ENCODE measurements at places on chromosomes 6 and 20.

DNA sequence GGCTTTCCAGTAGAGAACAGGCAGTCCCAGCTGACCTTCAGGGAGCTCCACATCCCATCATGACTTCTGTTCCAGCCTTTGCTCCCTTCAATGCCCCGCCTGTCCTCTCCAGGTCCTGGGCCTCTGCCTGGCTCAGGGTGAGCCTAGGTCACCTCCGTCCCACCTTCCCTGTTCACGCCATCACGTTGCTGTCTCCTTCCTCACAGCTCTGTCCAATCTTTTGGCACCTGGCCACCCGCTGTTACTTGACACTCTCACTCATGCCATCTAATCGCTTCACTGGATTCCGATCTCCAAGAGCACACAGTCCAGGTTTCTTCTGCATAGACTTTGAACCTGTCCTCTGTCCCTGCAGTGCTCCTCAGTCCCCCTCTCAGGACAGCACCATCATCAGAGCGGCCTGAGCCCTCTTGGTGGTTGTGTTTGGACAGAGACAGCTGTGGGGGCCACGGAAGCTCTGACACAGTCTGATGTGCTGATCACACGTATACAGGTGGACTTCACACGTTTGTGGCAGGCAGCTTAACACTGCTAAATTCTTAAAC lies 34.7 kb upstream of the TIAM2 start:
- no peak for DNase-seq

DNA sequence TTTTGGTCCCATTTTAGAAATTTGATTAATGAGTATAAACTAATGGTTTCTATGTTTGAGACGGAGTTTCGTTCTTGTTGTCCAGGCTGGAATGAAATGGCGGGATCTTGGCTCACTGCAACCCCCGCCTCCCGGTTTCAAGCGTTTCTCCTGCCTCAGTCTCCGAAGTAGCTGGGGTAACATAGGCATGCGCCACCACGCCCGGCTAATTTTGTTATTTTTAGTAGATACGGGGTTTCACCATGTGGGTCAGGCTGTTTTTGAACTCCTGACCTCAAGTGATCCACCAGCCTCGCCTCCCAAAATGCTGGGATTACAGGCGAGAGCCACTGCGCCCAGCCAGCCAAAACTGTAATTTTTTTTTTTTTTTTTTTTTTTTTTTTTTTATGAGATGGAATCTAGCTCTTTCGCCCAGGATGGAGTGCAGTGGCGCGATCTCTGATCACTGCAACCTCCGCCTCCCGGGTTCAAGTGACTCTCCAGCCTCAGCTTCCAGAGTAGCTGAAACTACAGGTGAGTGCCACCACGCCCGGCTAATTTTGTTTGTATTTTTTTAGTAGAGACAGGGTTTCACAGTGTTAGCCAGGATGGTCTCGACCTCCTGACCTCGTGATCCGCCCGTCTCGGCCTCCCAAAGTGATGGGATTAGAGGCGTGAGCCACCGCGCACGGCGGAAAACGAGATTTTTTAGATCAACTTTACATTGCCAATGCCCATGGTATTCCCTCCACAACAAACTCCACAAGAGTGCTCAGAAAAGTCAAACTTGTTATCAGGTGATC lies 127.8 kb downstream of the HFE start:
- DNase-seq = no peak

DNA sequence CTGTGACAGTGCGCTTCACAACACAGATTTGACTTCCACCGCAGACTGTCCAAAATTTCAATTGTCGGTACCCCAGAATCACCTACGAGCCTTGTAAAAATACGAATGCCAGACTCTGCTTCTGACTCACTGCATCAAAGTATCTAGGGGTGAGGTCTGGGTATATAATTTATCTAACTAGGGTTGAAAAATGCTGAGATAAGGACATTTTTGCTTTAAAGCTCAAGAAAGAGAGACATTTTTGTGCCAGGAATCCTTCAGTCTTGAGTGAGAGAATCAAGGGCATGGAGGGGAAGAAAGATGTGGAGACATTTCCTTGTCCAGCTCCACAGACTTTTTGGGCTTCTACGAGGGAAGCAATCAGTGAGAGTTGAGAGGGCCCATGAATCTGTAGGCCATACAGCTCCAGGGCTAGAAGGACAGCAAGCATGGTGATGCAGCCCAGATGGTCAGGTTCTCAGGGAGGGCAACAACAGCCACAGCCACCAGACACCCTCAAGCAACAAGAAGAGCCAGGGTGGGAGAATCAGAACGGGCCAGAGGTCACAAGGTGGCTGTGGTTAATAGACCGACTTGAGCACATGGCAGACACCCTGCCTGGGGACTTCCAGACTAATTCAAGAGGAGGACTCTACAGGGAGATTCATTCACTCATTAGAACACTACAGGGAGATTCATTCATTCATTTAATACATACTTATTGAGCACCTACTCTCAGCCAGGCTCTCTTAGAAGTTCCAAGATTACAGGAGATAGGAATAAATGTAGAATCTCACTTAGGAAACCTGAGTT lies 211.1 kb upstream of the PRDM1 start:
- DNase-seq = no peak

GRCh38 chr20:42204109-42204660 lies 586.0 kb upstream of the CHD6 start:
- DNase-seq = no peak

DNA sequence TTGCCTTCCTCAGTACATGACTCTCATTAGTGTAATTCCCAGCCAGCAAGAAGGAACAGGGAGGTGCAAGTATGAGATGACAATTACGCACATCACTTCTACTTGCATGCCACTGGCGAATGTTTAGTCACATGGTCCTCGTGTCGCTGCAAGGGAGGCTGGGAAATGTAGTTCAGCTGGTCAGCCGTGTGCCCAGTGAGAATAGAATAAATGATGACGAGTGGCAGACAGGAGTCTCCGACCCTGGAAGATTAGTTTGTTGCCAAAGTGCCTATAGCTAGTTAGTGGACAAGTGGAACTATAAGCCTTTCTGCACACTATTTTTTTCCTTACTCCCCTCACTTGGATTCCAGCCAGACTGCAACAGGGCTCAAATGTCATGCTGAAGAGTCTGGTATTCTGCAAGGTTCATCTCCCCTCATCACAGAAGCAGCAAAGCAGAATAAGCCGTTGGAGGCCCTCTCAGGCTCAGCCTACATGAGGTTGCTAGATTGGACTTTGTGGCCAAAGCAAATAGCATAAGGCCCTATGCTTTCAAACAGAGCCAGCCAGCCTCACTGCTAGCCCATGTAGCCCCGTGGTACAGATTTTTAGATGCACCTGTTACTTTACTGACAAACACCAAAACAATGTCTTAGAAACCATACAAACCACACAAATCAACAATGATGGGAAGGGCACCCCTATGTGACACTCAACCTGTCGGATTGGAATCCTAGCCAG lies 9.7 kb downstream of the LINC00237 start:
- no peak for DNase-seq

GRCh38 chr20:62334881-62335280 lies 32.1 kb downstream of the ADRM1 start:
- no peak for DNase-seq

GRCh38 chr6:17001188-17001587 lies 100.7 kb upstream of the STMND1 start:
- no peak for DNase-seq

DNA sequence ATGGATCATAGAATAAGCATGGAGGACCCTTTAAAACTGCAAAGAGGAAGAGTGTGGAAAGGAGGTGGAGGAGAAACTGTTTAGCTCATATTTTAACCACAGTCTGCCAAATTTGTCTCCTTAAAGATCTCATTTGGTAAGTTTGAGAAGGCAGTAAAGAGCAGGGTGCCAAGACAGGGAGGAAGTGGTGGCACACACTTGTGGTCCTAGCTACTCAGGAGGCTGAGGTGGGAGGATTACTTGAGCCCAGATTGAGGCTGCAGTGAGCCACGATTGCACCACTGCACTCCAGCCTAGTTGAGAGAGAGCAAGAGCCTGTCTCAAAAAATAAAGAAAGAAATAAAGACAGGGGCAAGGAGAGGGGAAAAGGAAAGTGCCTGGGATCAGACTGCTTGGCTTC lies 16.8 kb upstream of the DCBLD1 start:
- no peak for DNase-seq

GRCh38 chr6:47665112-47665511 lies 33.3 kb upstream of the ADGRF4 start:
- no peak for DNase-seq

DNA sequence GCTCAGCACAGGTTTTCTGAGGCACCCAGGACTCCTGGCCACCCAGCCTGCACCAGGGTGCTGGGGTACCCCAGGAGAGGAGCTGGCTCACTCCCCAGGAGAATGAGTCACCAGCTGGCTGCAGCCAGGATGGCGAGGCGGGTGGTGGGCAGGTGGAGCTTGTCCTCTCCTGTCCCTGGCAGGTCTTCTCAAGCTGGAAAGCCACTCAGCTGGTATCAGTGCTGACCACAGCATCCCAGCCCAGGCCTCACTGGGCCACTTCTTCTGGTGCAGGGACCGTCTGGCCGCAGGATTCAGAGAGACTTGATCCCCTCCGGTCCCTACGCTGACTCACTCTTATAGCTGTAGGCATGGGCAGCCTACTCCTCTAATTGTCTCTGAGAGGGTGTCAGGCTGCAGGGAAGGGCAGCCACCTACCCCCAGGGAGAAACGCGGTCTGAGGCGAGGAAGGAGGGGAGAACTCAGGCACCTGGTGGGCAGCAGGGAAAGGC lies 22.2 kb downstream of the TFEB start:
- DNase-seq = no peak

DNA sequence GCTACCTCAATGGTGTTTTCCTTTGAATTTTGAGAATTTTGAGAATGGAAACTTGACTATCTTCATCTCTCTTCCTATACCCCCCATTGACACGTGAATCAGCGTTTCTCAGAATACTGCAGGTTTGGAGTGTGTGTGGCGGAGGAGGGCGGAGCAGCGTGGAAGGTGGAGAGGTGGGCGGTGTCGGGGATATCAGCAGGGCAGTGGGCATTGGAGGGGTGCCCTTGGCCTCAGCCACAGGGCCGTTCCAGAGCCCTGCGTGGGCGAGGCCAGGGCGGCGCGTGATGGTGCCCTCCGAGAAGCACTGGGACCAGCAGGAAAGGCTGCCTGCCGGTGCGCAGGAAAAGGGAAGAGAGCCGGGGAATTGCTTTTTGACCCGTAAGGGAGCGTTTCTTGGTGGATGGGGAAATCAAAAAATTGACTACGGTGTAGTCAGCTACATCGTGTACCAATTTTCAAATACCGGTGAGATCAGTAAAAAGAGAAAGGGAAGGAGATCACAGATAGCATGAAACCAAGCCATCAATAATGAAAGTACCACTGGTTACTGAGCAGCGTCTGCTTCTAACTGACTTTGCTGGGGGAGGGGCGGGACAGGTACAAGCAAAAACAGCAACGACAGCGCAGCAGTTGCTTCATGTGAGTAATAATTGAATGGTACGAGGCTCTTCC lies 82.7 kb upstream of the DUSP22 start:
- DNase-seq = no peak

GRCh38 chr6:134198093-134198492 lies 119.8 kb downstream of the SGK1 start:
- DNase-seq = no peak

DNA sequence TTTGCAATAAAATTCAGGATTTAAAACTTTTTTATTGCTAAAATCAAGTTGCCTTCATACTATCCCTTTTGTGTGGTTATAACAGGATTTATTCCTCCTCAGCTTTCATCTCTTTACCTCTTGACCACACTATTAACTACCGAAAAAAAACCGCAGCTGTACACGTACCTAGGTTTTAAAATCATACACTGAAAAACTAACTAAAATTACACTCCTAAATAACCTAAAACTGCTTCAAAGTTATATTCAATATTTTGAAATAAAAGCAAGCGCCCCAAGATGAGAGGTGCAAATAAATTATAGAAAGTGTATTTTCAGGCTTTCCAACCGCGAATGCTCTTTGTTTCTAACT lies 1.4 kb downstream of the MPC1 start:
- DNase-seq = no peak

DNA sequence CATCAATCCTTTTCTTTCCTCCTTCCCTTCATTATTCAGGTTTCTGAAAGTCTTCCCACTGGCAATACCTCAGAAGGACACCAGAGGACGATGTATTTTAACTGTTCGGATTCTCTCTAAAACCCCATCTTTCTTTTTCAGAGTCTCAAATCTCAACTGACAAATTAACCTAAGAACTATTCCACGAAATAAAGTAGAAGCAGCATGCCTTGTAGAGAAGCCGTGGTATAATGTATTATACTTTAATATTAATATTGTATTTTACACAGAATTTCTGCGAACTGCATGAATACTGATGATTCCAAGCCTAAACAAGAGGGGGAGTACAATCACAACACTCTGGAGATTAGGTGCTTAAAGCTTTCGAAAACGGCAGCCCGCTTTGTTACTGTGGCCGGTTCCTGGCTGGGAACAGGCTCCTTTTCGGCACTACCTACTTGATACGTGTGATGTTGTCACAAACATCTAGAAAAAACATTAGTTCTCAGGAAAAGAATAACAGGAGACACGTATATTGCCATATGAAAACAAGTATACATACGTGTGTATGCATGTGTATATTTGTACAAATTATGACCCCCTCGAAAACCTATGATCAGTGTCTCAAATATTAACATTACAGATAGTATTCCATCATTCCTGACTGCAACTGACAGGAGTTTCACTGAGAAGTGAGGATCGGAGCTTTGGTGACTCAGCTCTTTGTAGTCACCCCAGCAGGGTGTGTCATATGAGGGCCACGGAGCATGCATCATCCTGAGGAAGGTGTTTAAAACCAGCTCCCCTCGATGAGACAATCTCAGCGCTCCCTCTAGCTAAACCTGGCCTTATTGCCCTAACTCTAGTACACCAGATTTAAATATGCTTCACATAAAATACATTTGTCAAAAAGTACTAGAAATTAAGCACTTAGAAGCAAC lies 319.7 kb upstream of the TCF21 start:
- no peak for DNase-seq

- no peak for DNase-seq
Measured at GRCh38 chr20:64237316-64237715, 18.2 kb upstream of the PCMTD2 start.

DNA sequence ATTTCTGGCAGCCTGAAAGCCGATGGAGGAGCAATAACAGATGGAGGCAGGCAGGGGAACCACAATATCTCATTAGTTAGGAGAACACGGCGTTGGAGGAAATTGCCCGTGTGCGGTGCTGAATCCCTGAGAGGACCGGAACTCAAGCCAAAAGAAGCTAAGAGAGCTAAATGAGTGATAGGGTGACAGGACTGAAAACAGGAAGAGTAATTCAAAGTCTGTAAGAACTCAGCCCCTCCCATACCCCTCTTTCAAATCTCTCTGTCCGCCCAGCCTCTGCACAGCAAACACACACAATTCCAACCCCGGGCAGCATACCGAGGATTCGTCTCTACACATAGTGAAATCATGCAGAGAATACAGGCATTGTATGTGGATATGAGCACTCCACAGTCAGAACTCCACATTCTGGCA lies 2.6 kb upstream of the IPCEF1 start:
- no peak for DNase-seq

GRCh38 chr6:11055127-11055627 lies 11.1 kb upstream of the ELOVL2 start:
- DNase-seq = no peak

- no peak for DNase-seq
Measured at GRCh38 chr6:111456208-111456607, 26.8 kb downstream of the REV3L start.
